ENCODE measurements at places on chromosomes 1 and 21.

- DNase-seq = no peak
Measured at GRCh38 chr1:85180869-85181268, 19.9 kb downstream of the SYDE2 start.

- no peak for DNase-seq
Measured at GRCh38 chr1:109792056-109792831, 28.5 kb upstream of the EPS8L3 start.

DNA sequence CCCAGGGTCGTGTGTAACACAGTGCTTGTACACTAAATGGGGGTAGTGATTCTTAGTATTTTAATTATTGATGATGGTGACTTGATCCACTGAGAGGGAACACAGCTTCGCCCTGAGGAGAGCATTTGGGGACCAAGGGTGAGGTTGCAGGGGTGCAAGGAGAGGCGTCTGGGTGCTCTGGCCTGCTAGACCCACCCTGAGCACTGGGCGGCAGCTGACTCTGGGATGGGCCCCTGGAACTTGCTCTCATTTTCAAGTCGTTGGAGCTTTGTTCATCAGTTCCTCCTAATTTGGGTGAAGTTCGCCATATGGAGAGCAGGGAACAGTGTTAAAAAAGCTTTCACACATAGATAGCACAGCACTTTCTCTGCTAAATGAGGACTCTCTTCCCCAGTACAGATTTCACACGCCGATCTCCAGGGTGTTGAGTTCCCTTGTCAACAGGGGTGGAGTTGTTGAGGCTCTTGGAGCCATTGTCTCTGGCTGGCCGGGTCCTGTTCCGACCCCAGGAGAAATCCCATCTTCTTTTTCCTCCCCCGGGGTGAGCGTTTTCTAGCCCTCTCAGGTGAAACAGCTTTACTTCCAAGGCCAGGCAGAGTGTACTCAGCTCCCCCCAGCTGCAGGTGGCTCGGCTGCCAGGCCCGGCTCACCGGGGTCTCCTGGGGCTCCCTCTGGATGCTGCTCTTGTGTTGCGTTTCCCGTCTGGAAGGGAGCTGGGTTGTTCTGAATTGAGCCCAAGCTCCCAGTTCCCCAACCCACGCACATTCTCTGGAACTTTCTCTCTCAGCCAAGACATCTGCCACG lies 367.4 kb downstream of the RPS6KC1 start:
- no peak for DNase-seq

GRCh38 chr1:160264795-160265307 lies 2.5 kb upstream of the DCAF8 start:
- DNase-seq = no peak

DNA sequence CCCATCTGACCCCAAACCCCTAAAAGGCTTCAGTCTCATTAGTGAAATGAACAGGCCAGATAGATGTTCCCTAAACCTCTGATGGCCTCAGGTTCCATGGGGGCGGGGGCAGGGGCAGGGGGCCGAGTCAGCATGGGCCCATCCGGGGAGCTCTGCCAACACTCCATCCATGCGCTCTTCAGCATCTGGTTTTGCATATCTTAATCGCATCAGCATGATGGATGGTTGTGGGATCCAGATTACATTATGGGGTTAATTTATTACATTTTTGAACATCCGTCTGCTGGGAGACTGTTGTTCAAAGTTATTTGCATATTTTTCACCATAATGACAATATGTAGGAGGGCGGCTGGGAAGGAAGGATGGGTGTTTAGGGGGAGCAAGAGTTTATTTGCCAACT lies 3.1 kb upstream of the MAD2L2 start:
- no peak for DNase-seq

DNA sequence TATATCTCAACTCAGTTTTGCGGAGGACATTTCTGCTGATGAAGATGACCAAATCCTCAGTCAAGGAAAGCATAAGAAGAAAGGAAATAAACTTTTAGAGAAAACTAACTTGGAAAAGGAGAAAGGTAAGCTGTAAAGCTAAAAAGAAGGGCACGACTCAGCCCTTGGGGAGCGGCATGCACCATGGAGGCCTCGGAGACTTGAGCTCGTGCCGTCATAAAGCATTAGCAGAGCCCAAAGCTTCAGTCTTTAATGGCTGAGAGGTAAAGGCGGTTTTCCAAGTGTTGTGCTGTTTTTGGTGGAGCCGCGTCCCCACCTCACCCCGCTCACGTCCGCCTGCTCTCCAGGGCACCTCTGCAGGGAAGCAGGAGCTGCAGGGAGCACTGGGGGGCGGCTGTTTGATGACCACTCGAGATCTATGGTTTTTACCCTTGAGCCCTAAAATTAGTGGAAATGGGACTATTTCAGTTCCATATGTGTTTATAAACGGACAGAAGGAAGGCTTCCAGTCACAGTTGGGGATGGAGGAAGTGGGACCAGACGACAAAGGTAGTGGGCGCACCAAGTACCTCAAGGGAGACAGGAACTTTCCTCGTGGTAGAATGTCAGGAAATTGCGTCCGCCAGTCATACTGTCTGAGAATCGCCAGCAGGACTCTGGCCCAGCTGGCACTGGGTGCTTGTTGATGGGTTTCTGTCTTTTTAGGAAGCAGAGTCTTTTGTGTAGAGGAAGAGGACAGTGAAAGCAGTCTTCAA lies 27.6 kb downstream of the RRP1B start:
- DNase-seq = no peak

DNA sequence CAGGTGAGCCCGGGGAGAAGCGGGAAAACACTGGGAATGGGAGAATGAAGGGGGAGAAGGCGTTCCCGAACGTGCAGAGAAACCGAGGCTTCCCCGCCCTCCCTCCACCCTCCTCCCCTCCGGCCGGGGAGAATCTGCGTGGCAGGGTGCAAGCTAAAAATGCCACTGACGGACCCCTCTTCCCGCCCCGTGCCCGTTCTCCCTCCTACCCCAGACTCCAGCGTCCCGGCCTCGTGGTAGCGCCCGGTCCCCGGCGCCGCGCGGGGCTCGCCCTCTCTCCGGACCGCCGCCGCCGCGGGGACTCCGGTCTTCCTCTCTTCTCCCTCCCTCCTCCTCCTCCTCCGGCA lies 81.6 kb upstream of the AK4 start:
- no peak for DNase-seq

- no peak for DNase-seq
Measured at GRCh38 chr1:236168716-236169429, 26.5 kb downstream of the GPR137B start.

GRCh38 chr1:56446531-56447098 lies 132.7 kb downstream of the PLPP3 start:
- DNase-seq = no peak

Data from activated T-helper 1 cell treated with anti-CD3 and anti-CD28 coated beads, Interleukin-12 subunit alpha, Interleukin-12 subunit beta, Interleukin-2, Interleukin-4 antibody, amounts not matched to agents 30 ng/mL and 10 ng/mL and 1 ng/mL, durations not matched to agents 14 hours and 24 hours and 36 hours (primary cell).